ENCODE measurements at places on chromosomes 6 and 20.
A peak's percentile ranks its signal among the peaks of the same experiment; 100 is the strongest.

DNA sequence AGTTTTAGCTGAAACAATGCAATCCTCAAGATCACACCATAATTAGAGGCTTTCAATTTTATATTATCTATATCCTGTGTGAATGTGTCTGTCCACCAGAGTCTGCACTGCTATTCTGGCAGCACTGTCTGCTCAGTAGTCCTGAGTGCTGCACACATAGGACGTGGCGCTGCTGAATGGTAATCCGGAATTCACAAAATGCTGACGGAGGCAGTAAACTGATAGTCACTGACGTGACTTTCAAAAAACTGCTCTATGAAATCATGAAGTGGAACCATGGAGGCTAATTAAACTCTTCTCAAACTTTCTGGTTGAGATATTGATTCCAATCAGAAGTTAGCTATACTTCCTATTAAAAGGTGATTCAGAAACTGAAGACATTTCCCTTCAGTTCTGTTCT lies 190.8 kb upstream of the NOX3 start:
- no peak for DNase-seq

- DNase-seq, result no peak
Observed at GRCh38 chr6:34511915-34512737, 44.0 kb downstream of the SPDEF start.

DNA sequence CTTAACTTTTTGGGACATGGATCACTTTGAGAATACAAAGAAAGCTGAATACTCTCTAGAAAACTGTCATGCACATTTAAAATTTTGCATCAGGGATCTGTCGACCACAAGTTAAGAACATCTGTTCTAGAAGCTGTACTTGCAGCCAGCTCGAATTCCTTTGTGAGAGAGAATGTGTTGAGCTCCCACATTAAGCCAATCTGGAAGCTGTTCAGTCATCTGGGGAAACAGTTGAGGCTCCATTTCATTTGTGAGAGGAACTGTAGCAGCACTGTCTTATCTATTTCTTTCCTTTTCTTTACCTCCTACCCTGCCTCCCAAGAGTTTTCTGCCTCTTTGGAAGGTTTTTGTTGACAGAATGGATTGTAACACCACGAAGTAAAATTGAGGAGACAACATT lies 50.8 kb downstream of the KAT14 start:
- DNase-seq, result no peak

DNA sequence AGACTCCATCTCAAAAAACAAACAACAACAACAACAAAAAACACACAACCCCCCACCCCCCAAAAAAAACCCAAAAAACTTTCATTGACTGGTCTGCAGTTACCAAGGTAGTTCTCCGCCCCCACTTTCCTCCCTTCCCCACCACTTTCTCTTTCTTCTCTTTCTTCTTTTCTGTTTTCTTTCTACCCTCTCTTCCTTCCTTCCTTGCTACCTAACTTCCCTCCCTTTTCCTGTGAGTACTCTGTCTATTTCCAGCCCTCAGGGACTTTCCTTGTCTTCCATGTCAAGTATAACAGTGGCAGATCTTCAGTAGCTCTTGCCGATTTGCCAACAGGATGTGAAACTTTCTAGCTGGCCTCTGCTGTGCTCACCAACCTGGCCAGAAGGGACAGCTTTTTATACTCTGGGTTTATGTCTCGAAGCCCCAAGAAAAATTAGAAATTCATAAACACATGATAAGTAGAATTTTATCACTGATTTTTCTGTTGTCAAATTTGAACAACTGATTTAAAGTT lies 399.5 kb downstream of the QKI start:
- no peak for DNase-seq

GRCh38 chr6:42960243-42961019 lies at the start of gene GNMT:
Gene GNMT, plus strand, starts transcription at chr6:42960754. Its CDS starts 14 bp downstream, at chr6:42960768.
- no peak for DNase-seq

DNA sequence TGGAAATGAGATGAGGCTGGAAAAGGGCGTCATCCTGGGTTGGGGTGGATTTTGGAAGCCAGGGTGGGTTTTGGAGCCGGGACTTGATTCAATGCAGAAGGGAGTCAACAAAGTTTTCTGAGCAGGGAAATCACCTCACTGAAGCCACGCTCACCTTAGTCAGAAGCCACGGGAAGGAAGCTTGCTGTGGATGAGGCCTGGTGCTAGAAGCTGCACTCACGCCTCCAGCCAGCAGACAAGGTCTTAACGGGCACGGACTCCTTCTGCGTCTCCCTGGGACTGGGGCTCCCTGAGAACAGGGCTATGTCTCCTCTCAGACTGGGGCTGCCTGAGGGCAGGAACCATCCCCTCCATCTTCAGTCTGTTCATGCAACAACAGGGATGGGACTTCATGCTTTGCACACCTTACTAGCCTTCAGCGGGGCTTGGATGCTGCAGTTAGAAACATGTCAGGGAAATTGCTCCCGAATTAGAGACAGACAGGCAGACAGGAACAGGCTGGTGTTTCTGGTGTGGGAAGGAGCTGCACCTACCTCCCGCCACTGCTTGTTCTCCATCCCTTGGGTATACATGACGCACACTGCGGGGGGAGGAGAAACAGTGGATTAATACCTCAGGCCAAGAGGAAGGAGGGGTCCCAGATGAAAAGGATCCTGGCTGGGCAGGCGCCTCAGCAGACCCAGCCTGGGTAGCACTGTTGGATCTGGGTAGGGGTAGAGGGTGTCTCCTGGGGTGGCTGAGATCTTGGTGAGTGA lies 17.5 kb downstream of the CPNE5 start:
- no peak for DNase-seq

DNA sequence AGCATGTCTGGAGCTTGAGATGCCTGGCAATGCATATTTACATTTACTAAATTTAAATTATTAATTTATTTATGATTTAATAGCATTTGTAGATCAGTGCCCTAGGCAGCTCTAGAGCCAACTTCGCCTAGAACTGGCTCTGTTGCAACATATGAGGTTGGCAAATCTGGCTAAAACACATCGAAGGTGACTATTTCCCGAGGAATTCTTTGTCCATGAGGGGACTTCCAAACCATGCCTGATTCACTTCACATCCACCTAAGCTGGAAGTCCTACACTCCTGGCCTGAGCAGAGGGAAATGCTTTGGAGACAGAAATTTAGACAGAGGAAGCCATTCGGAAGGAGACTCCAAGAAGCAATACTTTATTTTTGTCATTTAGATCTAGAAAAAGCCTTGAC lies 211.0 kb upstream of the ARG1 start:
- no peak for DNase-seq

DNA sequence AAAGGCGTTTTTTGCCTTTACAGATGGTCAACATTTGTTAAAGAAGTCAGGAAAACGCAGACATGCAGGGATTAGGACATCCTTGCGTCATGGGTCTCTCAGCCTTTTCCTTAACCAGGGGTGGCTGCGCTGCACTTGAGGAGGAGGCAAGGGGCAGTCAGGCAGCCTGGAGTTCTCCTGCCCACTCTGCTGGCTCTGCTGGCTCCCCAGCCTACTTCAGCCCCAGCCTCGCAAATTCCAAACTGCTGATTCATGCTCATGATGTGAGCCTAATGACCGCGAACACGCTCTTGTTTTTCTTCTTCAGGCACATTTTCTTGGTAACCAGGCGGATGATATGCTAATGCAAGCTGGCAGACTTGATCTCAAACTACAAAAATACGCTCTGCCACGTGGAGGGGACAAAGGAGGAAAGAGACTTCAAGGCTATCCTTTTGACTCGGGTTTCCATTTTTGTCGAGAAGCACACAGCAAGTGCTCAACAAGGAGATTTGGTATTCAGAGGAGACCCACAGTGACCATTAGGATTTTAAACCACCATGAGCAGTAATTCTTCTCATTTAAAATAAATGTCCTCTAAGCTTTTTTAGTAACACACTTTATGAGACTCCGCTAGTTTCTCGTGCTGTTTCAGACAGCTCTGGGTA lies 290.3 kb upstream of the STXBP5 start:
- peak; percentile 38 for DNase-seq

DNA sequence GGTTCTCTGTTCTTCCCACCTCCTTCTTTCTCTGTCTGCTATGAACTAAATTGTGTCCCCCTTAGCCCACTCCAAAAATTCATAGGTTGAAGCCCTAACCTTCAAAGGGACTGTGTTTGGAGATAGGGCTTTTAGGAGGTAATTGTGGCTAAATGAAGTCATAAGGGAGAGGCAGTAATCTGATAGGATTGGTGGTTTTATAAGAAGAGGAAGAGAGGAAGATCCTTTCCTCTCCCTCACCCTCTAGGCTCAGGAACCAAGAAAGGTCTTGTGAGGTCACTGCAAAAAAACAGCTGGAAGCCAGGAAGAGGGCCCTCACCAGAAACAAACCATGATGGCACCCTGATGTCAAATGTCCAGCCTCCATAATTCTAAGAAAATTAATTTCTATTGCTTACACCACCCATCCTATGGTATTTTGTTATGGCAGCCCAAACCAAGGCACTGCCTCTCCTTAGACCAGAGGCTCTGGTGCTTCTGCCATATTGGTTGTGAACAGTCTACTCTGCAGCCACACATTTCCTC lies 135.1 kb upstream of the COL21A1 start:
- no peak for DNase-seq

GRCh38 chr6:13667655-13668054 lies 44.0 kb downstream of the RANBP9 start:
- no peak for DNase-seq

GRCh38 chr20:17972121-17972520 lies 3.3 kb downstream of the MGME1 start:
- DNase-seq, result no peak

GRCh38 chr6:73830119-73830518 lies 134.1 kb downstream of the CD109 start:
- no peak for DNase-seq

GRCh38 chr6:33216117-33216649 lies 7.9 kb downstream of the RING1 start:
- DNase-seq, result no peak

- DNase-seq, result peak; percentile 78
Observed at GRCh38 chr6:3356056-3356823, 97.5 kb downstream of the PSMG4 start.

DNA sequence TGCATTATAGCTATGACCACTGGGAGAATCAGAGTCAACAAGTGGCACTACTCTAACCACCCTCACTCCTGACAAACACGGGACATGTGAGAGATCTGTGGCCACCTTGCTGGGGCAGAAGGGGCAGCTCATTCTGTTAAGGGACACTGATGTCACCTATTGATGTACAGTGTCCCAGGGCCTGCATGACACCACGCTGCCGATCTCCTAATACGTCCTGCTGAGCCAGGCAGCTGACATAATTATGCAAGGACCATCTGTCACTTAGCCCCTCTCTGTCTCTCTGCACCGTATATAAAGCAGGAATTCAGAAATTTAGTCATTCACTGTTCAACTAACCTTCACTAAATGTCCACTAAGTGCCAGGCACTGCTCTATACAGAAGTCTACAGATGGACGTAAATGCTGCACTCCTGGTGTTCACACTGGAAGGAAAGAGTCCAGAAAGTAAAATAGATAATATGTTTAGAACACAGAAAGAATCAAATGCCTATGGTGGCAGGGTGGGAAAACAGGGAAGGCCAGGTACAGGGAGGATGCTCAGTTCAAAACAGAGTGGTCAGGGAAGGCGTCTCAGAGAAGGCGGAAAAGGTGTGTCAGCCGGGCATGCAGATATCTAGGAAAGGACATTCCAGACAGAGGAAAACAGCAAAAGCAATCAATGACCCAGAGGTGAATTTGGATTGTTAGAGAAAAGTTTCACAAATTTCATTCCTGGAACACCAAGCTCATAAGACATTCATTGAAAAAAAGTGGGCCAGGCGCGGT lies 173.8 kb downstream of the ZNF217 start:
- DNase-seq, result no peak

DNA sequence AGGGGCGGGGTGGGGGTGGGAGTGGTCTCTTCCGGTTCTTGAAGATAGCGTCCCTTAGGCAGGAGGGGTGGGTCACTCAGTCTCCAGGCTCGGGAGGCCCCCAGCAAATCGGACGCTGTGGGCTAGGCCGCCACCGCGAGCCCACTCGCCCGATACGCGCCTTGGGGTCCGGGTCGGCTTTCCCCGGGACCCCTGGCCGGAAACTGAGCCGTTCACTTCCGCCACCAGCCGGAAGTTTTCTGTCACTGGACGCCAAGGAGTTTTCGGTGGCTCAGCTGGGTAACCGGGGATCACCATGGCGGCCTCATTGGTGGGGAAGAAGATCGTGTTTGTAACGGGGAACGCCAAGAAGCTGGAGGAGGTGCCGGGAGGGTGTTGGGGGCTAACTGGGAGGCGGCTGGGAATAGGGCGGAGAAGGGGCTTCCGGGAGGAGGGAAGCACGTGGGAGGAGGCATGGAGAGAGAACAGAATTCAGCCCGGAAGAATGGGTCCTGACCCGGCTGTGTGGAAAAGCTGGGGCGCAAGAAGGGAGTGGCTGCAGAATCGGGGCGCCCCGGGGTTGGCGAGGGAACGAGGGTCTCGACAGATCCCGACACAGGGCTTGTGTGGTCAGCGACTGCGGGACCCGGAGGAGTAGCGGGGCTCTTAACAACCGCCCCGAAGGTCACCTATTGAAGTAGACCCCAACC lies at the start of gene ITPA:
Gene ITPA (plus strand): TSS at position 242 of the 689 bp plus-strand sequence. CDS start 54 bp downstream, at position 296.
- DNase-seq, result peak; percentile 50

DNA sequence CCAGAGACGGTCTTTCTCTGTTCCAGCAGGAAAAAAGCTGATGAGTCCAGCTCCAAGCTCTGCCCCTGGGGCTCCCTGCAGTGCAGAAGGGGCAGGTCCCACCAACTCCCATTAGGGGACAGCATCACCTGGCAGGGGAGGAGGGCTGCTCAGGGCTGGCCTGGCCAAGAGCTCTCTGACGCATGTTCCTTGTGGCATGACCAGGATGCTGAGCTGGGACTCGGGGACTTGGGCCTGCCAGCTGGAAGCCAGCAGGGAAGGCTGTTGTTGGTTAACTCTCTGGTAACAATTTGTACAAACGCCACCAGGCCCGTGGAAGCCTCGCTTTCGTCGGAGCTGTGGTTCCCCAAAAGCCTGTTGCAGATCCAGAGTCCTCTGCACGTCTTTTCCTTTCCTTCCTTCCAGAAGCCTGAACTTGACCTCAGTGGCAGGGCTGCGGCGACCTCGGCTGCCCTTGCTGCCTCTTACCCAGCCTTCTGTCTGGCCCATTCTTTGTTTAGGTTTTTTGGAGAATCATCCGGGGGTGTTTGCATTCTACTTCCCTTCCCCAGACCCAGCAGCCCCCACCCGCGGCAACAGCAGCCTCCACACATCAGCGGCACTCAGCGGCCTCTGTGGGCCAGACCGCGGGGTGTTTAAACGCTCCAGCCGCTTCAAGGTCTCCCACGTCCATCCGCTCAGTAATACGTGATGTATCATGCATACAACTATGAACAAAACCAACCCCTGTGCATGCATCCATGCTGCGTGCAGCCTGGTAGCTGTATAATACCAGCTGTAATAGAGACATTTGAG lies 63.3 kb downstream of the GNAS-AS1 start:
- no peak for DNase-seq

- no peak for DNase-seq
Observed at GRCh38 chr6:112886415-112886814, 539.3 kb downstream of the RFPL4B start.

- no peak for DNase-seq
Observed at GRCh38 chr6:6918216-6918983, 189.4 kb upstream of the RREB1 start.

GRCh38 chr6:4280707-4281106 lies 145.3 kb upstream of the ECI2 start:
- DNase-seq, result no peak
